ENCODE measurements at places on chromosomes 11 and 22.
A peak's percentile ranks its signal among the peaks of the same experiment; 100 is the strongest.

GRCh38 chr11:34433899-34434298 lies 4.8 kb upstream of the CAT start:
- DNase-seq, result no peak

- DNase-seq, result no peak
These were observed 231.9 kb upstream of the ISX start for GRCh38 chr22:34834059-34834458.

DNA sequence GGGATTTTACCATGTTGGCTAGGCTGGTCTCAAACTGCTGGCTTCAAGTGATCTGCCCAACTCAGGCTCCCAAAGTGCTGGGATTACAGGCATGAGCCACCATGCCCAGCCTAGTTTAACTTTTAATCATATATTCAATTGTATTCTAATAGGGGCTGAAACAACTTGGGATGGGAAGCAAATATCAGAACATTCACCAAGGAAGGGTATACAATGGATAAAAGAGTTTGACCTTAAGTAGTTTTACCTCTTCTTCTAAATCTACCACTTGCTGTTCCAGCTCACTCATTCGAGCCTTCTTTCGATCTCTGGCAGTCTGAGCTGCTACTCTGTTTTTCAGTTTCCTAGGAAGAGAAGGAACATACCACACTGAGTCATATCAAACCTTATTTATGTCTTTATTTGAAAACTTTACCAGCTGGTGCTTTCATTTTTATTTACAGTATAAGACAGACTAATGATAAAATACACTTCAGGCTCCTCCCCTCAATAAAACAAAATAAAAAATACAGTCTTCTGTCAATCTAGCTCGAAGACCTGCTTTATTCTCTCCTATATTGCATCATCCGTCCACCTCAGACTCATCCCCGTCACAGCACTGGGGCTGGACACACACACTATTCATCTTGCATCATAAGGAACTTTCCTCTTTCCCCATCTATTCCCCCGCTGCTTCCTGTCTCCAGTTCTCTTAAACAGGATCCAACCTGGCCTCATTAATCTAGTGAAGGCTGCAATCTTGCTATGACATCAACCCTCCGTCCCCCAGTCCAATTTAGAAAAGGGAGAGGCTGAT lies 1.4 kb downstream of the XBP1 start:
- peak; percentile 97 for DNase-seq

DNA sequence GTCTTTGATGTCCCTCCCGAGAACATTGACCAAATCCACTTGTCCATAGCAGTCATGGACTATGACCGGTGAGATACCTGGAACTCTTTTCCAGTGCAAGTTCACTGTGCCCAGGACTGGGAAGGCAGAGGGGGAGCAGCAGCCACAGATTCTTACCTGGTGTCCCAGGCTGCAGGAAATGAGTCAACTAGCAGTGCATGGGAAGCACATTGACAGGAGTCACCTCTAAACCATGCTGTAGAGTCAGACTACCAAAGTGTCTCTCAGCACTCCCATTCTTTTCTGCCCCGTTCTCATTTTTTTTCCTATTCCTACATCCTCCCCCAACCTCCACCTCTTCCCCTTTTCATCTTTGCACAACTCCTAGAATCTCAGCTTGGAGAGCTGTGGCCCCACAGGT lies 67.2 kb upstream of the OLFML1 start:
- no peak for DNase-seq

DNA sequence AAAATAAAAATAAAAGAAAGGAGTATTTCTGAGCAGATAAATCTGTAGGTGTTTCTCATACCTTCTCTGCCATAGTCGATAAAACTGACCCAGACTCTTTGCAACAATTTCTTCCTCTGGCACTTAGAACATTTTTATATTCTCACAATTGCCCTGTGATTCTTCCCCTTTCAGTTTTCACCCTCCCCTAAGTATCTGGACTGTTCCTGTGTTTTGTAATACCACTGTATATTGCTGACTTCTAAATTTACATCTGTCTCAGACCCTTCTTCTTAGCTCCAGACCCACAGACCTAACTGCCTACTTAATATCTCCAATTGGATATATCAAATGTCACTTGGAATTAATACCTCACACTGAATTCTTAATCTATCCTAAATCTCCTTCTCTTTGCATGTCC lies 133.4 kb upstream of the DDI1 start:
- DNase-seq, result no peak

- DNase-seq, result no peak
These were observed 3.5 kb downstream of the PHF21B start for GRCh38 chr22:45006111-45006963.

GRCh38 chr11:15800111-15800800 lies 556.1 kb downstream of the SOX6 start:
- peak; percentile 91 for DNase-seq

DNA sequence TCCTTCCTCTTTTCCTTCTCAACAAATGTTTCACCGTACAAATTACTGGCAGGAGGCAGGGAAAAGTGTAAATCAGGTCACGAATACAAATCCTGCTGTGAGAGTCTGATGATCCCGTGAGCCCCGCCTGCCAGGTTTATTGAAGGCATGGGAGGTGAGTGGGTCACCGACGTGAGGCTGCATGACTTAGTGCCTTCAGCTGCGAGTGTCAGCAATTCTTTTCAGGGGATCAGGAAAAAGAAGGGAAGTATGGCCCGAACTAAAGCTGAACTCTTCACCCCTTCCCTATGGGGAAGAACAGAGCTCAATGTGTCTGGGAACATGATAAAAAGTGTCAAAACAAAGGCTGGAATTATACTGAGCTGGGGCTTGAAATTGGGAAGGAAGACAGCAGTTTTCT lies 166.2 kb downstream of the OPCML start:
- DNase-seq, result no peak

DNA sequence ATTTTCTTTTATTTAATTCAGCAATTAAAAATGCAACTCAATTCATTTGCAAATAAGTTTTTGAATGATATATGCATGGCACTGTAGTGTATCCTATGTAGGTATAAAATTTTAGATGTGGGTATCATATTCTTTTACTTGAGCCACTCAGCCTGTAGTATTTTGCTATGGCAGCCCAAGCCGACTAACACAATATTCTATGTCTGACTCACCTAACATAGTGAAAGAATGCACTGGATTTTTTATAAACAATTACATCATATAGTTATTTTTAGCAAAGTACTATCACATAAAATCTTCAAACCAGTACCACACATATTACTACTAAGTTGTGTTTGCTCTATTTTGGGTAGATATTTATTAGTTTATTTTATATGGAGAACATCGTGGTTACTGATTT lies 21.9 kb upstream of the GRIA4 start:
- DNase-seq, result peak; percentile 69

- DNase-seq, result no peak
These were observed 407.0 kb downstream of the BRD1 start for GRCh38 chr22:49420651-49421050.
